Caco-2 (cell line): ENCODE measurements at places on chromosomes 1 and 21. TPM values are rescaled to one million over a fixed set of nuclear protein-coding genes. Genes with fewer than 3 reads are reported as not detected.

- DNase-seq, result no peak
Measured at GRCh38 chr21:26412885-26413284, 160.2 kb downstream of the CYYR1 start.

RIPPLY3 gene
- total RNA-seq, result 0.91 and 1.2 TPM in 2 replicates

AKIRIN1 gene
- 59.4 and 68.4 TPM in 2 replicates for total RNA-seq

KANK4 gene
- total RNA-seq, result 18.9 and 21.5 TPM in 2 replicates

BLACAT1 gene
- total RNA-seq, result 0.21 and 0.34 TPM in 2 replicates

DNA sequence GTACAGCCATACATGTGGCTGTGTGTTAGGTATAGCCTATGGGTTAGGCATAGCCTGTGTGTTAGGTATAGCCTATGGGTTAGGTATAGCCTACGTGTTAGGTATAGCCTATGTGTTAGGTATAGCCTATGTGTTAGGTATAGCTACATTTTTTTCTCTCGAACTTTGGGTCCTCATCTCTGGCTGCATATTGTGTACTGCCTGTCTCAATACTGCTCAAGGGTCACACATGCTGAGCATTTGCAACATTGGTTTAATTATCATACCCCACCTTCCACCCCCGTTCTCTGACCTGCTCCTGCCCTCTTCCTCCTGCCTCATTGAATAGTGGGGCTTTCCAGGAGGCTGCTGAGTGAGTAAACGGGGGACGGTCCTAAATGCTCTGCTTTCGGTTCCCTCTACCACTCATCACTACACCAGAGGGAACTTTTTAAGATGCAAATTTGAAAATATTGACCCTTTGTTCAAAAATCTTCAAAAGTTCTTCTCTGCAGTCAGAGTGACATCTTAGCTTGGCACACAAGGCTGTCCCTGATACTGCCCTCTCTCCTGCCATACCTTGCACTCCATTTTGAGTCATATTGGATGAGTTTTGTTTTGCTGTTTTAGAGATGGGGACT, 17.8 kb downstream of the OR2B11 start:
- DNase-seq, result no peak

- no peak for DNase-seq
Measured at GRCh38 chr1:167435484-167435883, 82.8 kb downstream of the CD247 start.

DNA sequence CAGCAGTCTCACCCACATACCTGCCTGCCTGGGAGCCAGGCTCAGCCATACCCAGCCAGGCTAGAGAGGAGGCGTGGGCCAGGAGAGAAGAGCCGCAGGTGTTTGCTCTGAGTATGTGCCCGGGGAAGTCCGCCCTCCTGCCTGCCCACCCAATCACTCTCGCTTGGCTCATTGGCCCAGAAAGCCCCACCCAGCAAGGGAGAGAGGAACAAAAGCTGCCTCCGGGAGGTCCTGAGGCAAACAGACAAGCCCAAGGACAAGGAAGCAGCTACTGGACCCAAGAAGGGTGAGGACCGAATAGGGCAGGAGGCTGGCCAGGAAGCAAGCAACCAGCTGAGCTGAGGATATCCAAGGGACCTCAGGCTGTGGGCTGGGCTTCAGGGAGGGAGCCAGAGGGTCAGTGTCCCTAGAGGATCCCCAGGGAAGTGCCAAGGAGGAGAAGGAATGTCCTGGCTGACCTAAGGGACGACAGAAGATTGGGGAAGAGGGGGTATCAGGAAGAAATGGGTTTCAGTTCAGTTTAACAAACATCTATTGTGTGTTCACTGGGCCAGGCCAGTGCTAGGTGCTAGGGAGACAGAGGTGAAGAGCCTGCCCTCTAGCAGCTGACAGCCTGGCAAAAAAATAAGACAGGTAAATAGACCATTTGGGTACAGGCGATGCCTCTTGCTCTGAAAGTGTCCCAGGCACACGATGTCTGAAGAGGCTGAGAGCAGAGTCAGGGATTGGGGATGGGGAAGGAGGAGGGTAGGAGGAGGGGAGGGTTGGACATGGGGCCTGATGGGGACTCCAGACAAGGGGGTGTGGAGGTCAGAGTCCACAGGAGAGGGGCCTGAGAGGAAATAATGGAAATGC, at the start of gene GJB4:
Gene GJB4 (plus strand): TSS at position 238 of the 855 bp plus-strand sequence. CDS start 1,515 bp downstream, outside the sequence.
- DNase-seq, result no peak

DNA sequence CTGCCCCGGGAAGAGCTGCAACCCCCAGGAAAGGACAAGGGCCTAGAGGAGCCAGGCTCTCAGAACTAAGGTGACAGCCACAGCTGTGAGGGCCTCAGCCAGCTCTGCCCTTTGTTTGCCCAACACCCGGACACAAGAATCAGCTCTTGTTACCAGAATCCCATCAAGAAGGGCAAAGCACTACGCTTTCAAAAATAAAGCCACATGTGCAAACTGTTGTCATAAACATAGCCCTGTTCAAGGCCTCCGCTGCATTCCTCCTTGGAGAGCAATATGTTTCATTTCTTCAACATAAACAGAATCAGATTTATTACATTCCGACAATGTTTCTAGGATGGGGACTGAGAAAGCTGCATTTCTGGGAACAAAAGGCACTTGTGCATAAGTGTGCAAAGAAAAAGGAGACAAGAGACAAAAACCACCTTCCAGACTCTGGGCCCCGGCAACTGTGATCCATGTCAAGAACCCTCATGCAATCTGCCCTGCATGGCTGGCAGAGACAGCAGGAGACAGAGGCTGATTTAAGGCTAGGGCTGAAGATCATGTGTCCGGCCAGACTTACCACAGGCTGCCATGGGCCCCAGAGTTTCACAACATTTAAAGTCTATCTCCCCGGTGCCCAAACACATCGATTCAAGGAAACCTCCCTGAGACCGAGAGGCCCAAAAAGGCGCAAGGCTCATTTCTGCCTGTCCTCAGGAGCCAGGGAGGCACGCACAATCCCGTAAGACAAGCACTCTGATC, 71.0 kb downstream of the SSBP3 start:
- no peak for DNase-seq
